ENCODE measurements at places on chromosomes 4 and X.

DNA sequence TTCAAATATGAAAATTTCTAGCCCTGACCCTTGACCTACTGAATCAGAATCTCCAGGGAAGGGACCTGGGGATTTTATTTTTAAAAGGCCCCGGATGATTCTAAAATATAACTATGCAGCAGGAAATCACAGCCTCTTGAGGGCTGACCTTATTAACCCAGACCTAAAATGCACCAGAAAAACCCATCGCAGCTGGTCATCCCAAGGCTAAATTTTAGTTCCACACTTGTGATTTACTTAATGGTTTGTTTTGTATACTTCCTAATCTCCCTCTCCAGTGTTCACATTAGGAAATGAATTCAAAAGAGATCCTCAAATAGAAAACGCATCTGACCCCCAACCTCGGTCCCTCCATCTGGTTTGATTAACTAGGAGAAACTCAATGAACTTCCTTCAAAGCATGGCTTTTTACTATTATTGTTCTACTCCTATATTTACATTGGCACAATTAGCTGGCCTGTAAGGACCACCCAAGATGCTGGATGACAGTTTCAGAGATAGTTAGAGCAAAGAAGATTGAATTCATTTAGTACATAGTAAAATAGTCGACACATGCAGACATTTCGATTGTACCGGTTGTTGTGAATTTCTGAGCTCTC is 147.8 kb upstream of the MED14 start:
- DNase-seq, result no peak

- DNase-seq, result no peak
Measured at GRCh38 chr4:71050809-71051208, 57.4 kb downstream of the DCK start.

DNA sequence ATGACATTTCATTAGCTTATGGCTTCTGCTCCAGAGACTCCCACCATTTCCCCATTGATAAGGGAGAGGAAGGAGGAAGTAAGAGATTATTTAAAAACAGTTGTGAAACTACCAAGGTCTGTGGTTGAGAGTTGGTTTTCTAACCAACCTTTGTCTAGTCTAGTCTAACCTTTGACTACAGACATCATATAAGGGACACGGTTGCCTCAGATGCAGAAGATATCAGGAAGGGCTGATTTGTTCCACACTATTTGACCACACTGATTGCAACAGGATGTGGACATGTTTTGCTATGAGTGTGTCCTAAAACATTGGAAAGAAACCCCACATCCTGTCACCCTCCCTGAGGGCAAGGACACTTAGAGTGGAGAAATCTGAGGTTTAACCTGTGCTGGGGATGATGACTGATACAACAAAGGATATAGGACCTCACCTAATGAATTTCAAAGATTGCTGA is 53.0 kb downstream of the COQ2 start:
- peak; percentile 78 for DNase-seq

DNA sequence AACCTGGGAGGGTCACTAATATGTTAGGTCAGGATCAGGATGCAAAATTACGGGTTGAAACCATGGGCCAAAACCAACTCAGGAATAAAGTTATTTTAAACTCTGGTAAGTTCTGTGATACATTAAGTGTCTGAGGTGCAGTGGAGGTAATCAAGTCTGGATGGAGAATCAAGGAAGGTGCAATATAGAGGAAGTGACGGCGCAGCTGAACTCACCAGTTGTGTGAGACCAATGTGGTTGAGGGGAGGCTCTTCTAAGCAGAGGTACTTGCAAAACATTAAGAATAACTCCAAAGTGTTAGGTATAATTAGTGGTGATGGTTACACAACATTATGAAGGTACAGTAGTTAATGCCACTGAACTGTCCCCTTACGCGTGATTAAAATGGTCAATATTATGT is 19.7 kb downstream of the GAB3 start:
- no peak for DNase-seq

DNA sequence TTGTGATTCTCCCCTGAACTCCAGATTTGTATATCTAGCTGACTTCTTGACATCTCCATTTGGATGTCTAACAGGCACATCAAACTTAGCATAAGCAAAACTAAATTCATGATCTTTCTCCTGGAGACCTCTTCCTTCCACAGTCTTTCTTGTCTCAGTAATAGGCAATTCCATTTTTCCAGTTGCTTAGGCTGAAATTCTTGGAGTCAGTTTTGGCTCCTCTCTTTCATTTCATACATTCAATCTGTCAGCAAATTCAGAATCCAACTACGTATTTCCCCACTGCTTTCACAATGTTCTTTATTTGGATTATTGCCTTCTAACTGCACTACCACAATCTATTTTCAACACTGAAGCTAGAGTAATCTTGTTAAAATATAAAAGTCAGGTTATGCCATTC is 219.9 kb upstream of the GLRA2 start:
- DNase-seq, result no peak

GRCh38 chr4:99966692-99967091 is 16.6 kb upstream of the H2AZ1 start:
- DNase-seq, result no peak

GRCh38 chr4:63493265-63493664 is 916.0 kb downstream of the TECRL start:
- DNase-seq, result no peak

GRCh38 chr4:76732246-76732645 is 165.7 kb downstream of the SOWAHB start:
- no peak for DNase-seq

- peak; percentile 86 for DNase-seq
Measured at GRCh38 chr4:126051689-126052424, 737.1 kb downstream of the FAT4 start.

DNA sequence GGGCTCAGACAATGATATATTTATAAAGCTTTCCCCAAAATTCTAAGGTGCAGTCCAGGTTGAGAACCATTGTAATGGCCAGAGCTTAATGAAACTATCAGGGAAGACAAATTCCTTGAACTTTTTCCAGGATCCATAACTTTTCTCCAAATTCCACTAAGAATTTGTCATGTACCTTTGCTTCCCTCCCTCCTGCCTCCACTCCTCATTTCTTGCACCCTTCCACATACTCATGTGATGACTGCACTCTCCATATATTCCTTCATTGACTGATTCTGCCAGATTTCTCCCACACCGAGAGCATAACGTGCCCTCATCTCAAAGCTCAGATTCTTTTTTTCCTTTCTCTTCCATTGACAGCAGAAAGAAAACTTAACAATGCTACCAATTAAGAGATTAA is 20.9 kb upstream of the AMELX start:
- no peak for DNase-seq

DNA sequence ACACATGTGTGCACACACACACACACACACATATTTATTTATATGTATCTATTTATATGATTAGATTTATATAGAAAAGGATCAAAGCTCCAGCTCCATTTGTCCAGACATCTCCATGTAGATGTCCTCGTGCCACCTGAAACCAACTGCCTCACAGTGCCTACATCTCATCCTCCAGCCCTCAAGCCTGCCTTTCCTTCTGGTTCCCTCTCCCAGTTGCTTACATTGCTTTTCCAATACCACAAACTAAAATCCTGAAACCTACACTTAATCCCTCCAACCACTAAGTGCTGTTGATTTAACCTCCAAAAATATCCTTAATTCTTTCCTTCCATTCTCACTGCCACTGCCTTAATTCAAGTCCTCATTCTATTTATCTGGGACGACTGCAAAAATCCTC is 51.4 kb downstream of the STBD1 start:
- DNase-seq, result no peak

GRCh38 chrX:67721321-67721720 is 177.5 kb downstream of the AR start:
- no peak for DNase-seq

- DNase-seq, result no peak
Measured at GRCh38 chr4:148565801-148566200, 123.6 kb upstream of the NR3C2 start.

- no peak for DNase-seq
Measured at GRCh38 chr4:55912249-55912648, 36.5 kb upstream of the CEP135 start.

- DNase-seq, result no peak
Measured at GRCh38 chr4:98490251-98490650, 168.2 kb downstream of the TSPAN5 start.

- DNase-seq, result peak; percentile 14
Measured at GRCh38 chrX:18931972-18932371, 51.9 kb downstream of the PHKA2 start.

Data from AG10803 (cell line).